ENCODE measurements at places on chromosomes 4 and X.

DNA sequence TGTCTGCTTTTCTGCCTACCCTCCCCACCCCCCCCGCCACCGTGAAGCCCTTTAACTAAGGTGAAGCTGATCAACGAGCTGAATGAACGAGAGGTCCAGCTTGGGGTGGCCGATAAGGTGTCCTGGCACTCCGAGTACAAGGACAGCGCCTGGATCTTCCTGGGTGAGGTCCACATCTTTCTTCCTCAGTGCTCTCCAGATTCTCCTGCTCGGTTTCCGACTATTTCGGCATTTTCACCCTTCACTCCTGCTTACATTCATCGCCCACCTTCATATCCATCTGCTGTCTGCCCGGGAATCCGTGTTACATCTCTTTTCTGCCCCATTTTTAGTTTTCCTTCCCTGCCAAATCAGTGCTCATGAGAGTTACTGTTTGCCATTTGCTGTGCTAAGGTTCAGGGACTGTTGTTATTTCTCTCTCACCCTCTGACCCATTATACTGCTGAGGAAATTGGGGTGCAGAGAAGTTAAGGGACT is 459 bp downstream of the RBMX2 start:
- DNase-seq, result no peak

GRCh38 chrX:86047174-86047935 is at the start of gene CHM:
TSS of gene CHM (minus strand) at chrX:86047558. CDS start at chrX:86047532, 26 bp downstream.
- no peak for DNase-seq

- DNase-seq, result no peak
Observed at GRCh38 chr4:58807843-58808615, 1697.8 kb upstream of the IGFBP7 start.

DNA sequence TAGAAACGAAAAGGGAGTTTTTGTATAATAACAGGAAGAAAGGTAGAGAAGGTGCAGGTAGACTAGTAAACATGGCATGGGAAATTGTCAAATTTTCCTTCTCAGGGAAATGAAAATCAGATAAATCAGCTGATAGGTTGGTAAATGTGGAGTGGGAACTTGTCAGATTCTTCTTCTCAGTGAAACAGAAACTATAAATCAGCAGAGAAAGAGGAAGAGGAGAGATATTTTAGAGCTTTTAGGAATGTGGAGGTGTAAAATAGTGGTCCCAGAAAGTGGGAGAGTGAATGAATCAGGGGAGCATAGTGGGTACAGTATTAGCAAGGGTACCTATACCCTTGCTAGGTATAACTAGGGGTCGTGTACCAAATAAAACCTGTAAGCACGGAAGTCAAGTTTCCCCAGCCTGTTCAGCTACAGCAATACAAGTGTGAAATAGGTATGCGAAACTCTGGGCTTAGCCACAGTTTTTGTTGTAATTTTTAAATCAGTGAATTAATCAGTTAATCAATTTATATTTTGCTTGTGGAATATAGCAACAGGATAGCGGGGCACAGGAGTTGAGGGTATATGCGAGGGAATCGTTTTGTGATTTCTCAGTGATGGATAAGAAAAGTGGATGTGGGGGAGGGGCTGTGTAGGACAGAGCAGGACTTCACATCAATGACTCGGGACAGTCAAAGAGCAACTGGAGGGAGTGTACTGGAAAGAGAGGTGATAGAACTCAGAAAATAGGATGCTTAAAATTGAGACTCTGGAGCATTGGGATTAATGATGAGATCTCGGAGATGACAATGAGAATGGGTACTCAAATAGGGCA is 561.5 kb downstream of the INPP4B start:
- DNase-seq, result no peak

DNA sequence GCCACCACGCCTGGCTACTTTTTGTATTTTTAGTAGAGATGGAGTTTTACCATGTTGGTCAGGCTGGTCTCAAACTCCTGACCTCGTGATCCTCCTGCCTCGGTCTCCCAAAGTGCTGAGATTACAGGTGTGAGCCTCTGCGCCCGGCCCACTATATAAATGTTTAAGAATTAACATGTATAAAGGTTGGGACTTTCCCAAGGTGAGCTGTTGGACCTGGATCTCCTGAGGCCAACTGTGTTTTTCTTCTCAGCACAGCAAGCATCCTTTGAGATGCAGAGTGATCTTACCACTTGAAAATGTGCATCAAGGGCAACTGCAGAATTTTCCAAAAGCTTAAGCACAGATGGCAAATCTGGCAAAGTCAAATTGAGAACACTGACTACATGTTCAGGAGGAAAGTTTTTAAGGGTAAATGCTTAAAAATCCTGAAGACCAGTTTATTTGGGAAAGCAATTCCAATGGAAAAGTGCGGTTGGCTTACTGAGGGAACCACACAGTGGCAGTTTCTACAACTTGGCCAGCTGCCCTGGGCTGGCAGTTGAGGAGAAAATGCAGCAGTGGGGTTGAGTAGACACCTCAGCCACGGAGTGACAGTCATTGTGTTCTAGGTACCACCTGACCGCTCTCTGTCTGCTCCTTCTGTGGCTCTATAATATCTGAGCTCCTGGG is 168.9 kb downstream of the CBR4 start:
- no peak for DNase-seq

DNA sequence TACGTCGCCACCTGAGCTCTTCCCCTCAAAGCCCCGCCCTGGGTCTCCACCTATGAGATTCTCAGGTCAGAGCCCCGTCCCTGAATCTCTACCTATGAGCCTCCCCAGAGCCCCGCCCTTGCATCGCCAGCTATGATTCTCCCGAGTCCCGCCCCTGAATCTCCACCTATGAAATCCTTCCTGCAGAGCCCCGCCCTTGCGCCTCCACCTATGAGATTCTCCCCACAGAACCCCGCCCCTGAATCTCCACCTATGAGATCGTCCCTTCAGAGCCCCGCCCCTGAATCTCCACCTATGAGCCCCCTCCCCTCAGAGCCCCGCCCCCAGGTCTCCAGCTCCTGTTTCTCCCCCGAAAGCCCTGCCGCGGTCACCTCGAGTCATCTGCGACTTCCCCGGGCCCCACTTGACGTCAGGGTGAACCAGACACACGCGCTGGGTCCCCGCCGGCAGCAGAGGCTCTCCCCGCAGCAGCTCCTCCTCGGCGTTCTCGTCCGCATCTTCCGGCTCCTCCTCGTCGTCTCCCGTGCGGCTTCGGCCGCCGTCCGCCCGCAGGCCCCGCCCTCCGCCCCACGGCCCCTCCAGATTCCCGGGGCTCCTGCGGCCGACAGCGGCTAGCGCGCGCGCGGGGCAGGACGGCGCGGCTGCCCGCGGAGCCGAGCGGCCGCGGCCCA is 393 bp downstream of the GTPBP6 start:
- DNase-seq, result no peak
